NCI-H82 (cell line): ENCODE measurements at places on chromosomes 1 and 21.
A peak's percentile ranks its signal among the peaks of the same experiment; 100 is the strongest.

- no peak for DNase-seq
Observed at GRCh38 chr1:153795934-153796785, 21.0 kb downstream of the SLC27A3 start.

DNA sequence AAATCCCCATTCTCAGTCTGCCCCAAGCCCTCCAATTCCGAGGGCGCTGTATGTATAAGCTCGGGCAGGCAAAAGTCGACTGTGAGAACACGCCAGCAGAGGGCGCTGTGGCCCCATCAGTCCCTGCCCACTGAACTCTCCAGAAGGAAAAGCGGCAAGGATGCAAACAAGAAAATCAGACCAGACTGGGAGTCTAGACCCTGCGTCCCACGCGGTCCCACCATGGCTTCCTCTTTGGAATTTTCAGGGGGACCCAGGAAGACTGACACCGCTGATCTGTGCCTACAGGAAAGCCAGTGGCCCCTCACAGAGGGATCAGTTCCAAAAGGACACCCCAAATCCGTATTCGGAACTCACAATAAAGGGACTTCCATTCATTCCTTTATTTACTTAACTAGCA, 19.5 kb downstream of the TEX35 start:
- DNase-seq: peak; percentile 93

DNA sequence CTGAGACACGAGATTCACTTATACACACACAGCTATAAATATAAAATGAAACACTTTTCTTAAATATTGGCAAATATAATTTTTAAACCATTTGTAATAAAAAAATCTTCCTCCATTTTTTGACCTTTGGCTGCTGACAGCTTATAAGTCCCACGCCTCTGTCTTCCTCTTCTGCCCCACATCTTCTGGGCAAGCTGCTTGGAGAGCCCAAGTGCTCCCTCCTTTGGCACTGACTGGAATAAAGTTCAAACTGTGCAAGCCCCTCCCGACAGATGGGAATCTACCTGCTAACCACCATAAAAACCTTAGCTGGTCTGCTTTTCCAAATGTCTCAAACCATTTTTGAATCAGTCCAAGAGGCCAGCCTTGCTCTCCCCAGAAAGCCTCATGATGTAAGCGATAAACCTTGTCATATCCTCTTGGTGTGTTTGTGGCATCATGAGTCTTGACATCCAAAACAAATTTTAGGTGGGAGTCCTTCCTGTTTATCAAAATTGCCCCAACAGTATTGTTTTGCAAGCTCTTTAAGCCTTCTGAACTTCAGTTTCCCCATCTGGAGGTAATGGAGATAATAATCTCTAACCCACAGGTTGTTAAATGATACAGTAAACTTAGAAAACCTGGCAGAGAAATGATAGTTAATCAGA, 99.8 kb downstream of the SNX7 start:
- peak; percentile 80 for DNase-seq

DNA sequence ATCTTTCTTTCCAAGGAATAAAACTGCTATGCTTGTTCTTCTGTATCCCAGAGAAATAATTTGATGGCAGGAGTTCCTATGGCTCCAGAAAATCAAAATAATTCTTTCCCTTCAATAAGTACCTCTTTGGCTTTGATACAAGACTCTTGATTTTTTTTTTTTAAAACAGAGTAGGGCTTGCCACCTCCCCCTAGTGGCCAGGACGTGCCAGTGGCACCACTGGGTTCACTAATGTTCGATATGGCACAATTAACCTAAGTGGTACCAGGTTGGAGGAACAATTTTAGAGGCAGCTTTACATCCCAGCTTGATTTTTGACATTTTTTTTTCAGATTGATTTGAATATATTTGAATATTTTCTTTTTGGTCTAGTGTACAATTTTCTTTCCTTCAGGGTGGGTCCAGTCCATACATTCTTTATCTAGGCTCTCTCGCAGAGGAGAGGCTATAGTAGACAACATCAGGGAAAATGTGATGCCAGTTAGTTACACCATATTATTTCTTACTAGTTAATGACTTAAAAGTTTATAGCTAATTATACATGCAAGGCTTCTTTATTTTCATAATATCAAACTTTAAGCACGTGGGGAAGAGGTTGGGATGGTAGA, 330.9 kb downstream of the S1PR1 start:
- peak; percentile 59 for DNase-seq

DNA sequence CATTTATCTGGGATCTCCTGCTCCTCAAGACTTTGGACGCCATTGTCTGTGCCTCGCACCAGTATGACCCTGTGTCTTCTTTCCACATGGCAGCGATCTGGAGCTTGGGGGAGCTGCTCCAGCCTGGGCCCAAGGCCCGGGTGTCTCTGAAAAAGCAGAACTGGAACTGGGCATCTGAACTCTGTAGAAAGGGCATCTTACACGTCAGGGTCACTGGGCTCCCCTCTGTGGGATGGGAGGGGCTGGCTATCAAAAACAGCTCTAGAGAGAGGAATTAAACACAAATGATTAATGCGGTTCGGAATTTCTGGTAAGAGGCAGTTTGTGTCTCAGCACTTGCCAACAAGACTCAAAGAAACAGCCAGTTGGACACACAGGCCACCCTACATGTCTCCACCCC, 16.1 kb downstream of the FCRL1 start:
- DNase-seq: no peak

- no peak for DNase-seq
Observed at GRCh38 chr1:207203541-207203940, 99.5 kb downstream of the C4BPA start.

GRCh38 chr1:22018583-22019559, 17.4 kb downstream of the CELA3A start:
- no peak for DNase-seq

DNA sequence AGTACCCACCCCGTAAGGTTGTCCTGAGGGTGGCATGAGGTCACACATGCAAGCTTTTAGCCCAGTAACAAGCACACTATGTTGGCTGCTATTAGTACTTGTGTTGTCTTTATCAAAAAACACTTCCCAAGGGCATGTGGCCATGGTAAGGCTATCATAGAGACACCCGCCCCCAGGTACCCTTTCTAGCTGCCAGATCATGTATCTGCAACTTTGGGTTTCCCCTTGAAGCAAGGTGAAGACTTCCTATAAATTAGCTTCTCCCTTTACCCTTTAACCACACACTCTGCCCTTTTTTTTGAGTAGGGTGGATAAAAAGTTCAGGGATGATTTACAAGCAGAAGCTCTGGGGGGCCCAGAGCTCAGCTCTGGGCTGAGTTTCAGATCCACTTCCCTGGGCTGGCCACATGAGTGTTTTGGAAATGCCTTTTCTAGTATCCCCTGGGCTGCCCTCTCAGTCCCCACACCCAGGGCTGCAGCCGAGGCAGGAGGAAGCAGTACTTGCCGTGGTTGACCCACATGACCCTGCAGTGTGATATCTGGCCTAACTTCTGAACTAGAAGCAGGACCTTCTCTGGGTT, 2.0 kb downstream of the ZDHHC18 start:
- DNase-seq: no peak

- peak; percentile 53 for DNase-seq
Observed at GRCh38 chr1:115922801-115923200, 53.5 kb upstream of the SLC22A15 start.

DNA sequence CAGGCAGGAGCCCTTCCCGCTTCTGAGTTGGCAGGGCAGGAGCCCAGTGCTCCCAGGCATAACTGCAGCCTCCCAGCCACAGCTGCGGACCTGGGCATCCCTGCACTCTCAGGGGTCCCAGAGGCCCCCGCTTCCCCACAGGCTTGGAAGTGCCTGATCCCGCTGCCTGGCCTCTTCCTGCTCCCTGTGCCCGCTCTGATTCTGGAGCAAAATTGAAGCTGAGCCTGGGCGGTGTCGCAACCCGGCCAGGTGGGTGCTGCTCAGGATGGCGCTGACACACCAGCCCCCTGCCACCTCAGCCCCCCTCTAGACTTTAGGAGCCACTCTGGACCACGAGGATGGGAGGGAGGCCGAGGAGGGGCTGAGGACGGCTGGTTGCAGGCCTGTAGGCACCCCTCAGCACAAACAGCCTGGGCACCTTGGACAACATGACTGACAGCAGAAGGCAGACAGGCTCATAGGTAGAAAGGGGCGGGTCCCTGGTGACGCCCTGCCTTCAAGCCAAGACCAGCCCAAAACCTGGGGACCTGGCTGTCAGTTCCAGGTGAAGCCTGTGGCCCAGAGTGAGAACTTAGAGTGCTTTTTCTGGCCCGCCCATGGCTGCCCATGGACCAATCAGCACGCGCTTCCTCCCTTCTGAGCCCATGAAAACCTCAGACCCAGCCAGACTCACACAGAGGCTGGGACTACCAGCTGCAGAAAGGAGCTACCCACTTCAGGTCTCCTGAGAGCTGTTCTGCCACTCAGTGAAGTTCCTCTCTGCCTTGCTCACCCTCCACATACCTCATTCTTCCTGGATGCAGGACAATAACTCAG, 7.2 kb downstream of the HLCS start:
- DNase-seq: no peak

DNA sequence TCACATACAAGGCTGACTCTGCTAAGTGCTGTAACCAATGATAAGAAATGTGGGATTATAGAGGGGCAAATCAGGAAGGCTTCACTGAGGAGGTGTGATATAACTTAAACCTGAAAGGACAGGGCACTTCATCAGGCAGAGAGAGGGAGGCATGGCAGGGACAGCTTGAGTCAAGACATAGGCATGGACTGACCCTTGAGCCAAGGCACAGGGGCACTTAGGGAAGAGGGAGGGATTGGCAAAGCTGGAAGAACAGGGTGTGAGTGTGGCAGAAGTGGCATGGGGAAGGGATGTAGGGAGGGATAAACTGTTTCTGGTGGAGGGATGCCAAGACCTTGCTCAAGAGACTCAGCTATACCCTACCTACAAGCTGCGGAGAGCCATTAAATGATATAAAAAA, 81.3 kb downstream of the PLXNA2 start:
- DNase-seq: no peak

DNA sequence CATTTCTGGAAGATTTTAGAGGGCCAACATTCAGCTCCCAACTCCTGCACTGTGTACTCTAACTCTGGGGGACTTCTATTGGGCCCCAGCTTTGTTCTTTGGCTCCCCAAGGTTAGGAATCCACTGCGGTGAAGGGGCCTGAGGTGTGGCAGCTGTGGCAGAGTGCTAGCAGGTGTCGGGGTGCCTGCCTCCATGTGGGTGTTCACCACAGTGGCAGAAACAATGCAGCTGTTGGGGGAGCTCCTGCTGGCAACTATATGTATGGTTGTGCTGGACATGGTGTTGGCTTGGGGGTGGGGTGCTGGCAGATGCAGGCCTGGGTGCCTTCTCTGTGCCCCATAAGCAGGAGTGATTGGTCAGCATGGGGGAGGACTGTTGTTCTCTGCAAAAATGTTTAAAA, 95.5 kb downstream of the ST6GALNAC3 start:
- DNase-seq: no peak

GRCh38 chr1:151482017-151482416, 22.7 kb upstream of the POGZ start:
- no peak for DNase-seq

DNA sequence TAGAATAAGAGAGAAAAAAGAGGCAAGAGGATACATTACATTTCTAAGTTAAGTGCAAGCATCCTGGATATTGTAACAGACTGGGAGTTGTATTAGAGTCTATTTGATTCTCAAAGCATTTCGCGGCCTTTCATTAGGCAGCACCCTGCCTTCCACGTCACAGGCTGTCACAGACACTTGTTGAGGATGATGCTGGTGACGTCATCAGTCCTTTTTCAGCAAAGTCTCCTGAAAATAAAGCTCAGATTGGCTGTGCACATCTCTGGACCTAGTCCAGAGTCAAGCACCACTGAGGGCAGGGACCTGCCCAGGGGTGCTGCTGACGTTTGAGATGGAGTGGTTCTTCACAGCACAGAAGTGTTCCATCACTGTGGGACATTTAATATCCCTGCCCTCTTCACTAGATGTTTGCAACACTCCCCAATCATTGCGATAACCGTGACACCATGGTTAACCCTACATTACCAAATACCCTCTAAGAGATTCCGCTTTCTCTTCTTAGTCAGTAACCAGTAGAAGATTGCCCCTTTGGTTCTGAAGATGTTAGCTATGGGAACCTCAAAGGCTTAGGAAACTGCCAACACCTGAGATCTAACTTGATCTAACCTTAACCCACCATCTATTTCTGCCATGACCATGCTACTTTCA, 72.7 kb upstream of the F3 start:
- DNase-seq: no peak

DNA sequence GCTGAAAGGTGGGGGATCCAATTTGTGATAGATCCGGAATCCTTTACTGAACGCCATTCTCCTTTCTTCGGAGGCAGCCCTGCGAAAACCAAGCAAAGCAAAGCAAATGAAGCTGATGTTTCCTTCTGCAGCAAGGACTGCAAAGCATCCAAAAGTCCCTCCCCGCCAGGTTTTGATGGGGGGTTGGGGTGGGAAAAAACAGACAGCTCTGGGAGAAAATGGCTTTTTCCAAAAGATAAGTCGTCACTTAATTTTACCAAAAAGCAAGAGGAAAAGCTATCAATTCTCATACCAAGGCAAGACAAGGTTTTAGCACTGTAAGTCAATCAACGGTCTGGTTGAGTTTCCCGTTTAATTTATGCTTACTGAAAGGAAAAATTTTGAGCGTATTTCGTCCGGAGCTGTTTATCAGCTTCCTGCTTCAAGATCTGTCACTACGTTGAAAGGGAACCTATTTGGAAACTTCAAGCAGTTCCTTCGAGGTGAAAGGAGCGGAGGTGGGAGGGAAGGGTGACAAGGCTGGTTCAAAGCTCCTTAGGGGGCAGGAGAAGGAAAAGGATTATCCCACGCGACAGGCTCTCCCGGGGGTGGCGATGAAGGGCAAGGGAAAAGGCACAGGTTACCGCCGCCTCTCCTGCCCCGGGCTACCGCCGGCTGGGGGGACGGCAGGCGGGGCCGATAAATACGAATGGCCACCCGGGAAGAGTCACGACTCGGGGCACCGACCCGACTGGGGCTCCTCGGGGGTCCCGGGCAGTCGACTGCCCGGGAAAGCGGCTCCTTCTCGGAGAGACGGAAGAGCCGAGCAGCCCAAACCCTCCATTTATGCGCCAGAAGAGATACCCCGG, 750 bp downstream of the SYNJ1 start:
- DNase-seq: peak; percentile 83

DNA sequence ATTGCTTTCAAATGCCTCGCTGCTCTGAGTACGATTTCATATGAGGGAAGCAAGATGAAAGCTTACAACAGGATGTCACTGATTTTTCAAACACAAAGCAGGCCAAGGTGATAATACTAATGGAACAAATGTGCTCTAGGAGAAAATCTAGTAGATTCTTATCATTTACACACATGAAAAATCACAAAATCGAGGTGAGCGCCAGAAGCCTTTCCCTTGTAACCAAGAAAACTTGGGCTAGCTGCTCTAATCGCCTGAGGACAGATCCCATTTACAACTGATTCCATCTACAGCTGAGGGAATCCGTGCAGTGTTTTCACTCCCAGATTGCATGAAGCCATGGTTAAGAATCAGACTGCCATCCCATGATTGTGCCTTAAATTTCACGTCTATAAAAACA, 117.5 kb downstream of the TM2D1 start:
- no peak for DNase-seq
